ENCODE measurements at places on chromosomes 3 and 15. TPM values are rescaled to one million over a fixed set of nuclear protein-coding genes. Genes with fewer than 3 reads are reported as not detected.

DNA sequence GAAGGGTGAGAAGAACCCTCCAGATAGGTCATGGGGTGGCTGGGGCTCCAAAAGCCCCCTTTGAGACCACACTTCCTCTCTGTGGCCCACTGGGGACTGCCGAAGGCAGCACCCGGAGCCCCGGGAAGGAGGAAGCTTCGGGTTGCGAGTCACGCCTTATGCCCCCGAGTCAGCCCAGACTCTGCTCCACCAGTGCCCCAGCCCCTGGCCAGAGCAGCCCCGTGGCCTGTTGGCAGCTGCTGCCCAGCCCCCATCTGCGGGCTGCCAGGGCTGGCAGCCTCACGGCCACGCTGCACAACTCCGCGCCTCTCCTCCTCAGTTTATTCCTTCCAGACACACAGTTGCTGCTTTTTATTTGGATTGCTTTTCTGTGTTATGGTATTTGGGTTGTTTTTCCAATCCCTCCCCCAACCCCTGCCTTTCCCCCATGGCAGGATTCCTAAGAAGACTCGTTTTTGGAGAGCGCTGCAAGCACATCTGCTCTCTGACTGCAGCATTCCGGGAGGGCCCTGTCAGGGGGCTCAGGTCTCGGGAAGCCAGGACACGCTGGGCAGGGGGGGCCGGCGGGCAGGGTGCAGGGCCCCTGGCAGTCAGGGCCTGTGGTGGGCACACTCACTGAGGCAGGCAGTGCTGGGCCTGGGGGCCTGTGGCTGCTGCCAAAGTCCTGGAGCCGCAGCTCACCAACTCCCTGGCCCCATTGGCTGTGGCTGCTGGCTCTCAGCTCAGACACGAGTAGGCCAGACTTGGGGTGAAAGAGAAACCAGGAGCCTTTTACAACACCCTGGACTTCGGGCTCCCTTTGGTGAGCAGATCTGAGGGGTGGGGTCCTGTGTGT, 20.2 kb downstream of the MAGEF1 start:
- DNase-seq: no peak

- DNase-seq: no peak
These were observed 5.5 kb downstream of the GRIP2 start for GRCh38 chr3:14534516-14535191.

DNA sequence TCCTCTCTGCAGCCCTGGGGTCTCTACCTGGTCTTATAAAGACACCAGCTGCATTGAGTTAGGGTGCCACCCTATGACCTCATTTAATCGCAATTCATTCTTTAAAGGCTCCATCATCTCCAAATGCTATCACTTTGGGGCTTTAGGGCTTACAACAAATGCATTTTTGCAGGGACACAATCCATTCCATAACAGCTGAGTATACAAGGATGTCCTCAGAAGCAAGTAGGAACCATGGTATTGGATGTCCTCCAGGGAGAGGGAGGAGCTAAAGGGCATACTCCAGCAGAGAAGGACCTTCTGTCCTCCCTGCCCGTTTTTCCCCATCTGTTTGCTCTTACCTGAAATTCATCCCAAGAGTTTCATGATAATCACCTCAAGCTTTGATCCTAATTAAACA, 30.3 kb downstream of the UMPS start:
- DNase-seq: no peak

- DNase-seq: no peak
These were observed 100.1 kb upstream of the SLC6A11 start for GRCh38 chr3:10715886-10716285.

- no peak for DNase-seq
These were observed 8.8 kb downstream of the TBC1D23 start for GRCh38 chr3:100269410-100270214.

- no peak for DNase-seq
These were observed 157.7 kb upstream of the BCL6 start for GRCh38 chr3:187902936-187903335.

Gene PLSCR4
- not detected for total RNA-seq

- DNase-seq: no peak
These were observed 98.6 kb downstream of the TCF12 start for GRCh38 chr15:57017024-57017423.

DNA sequence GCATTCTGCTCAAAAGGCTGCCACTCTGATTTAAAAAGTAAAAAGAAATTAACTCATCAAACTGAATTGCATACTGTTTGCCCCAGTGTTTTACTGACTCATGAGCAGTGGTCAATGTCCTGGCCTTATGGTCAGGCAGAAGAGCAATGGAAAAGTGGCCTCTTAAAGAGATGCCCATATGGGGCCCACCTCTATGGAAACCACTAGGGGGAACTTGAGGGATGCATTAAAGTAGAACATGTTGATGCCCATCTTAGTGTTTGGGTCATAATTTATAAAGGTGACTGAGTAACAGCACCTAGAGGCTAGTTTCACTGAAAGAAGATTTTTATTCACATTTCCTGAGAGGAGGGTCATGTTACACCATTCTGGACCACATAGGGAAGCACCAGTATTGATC, 66.5 kb upstream of the RNU6-1 start:
- DNase-seq: no peak

DNA sequence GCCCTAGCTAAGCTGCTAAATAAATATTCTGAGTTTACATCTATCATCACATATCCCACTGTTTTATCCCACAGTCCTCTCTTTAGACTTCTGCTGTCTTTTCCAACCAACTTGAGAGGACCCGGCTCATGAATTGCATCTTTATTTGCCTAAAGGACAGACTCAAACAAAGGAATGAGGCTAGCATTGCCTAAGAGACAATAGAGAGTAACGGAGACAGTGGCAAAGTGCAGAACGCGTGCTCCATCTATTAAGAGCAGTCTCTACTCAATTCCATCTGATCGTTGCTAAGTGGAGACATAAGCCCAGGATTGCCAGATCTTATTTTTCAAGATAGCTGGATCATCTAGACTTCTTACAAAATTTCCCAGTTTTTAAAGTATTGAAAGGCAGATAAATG, 2.3 kb downstream of the ADAMTSL3 start:
- no peak for DNase-seq

Gene AHSG
- total RNA-seq: 1.2 TPM

DNA sequence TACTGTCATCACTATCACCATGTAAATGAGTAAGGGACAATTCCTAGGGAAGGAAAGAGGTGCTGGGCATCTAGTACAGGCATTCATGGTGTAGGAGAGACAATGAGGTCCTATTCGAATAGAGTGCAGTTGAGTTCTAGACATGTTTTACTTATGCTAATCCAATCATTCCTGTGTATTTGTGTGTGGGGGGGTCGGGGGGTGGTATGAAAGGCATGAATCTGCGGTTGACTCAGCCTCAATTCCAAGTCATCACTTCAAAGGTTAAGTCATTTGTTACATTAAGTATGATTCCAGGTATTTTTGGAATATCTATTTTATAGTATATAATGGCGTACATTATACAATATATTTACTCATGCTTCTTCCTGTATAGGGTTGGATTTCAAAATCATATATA, 163.1 kb upstream of the GALNT15 start:
- no peak for DNase-seq

Gene PLSCR5
- not detected for total RNA-seq

DNA sequence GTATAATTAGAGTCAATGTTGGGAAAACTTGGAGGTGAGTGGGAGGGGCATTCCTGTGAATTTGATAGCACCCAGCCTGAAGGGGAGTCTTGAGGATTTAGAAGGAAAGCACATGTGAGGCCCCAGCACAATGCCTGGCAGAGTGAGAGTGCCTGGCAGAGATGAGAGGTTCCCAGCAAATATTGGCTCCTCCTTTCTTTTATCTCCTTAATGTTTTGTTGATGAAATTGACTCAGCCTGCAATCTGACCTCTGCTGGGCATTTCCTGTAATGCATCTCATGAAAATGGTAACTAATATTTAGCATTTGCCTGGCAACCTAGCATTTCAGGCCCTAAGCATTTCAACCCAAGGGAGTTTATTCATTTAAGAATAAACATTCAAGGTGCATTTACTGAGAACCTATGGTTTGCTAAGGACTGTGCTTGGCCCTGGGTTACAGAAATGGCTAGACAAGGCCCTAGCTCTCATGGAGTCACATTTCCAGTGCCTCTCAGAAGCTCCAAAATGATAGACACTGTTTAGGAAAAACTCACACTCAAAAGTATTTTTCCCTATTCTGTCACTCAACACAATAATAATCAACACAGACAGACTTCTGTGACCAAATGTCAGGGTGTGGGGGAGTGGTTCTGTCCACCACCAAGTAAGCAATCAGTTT, 19.0 kb downstream of the PDHB start:
- no peak for DNase-seq

- DNase-seq: no peak
These were observed 109.7 kb downstream of the LRRK1 start for GRCh38 chr15:101028772-101029438.

GRCh38 chr3:128996200-128996599, 2.3 kb upstream of the CFAP92 start:
- no peak for DNase-seq

Gene PSMA4
- total RNA-seq: 268 TPM

Gene SLC2A2
- 0.19 TPM for total RNA-seq

DNA sequence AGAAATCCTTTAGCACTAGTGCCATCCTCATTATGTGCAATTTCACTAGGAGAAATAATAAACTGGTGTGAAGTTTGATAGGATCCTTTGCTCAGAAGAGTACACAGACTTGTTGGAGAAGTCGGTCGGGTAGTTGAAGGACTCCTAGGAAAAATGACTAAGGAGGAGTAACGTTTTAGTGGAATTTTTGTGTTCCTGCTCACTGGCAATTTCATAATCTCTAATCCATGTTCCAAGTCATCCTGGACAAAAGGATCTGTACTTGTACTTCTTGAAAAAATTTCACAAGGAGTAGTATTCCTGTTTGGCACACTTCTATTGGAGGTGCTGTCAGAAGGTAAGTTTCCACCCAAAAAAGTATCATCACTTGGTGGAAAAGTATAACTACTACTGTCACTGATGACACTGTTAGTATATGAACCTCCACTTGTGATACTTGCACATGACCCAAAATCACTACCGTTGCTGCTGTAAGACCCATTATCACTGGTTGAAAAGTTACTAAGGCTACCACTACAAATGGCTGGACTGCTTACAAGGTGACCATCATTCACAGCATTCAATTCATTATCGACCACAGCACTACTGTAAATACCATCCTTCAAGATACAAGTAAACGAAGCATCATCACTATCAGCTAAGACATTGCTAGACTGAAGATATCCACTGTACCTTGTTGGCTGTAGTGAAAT, 77.4 kb downstream of the NEDD4 start:
- DNase-seq: no peak

DNA sequence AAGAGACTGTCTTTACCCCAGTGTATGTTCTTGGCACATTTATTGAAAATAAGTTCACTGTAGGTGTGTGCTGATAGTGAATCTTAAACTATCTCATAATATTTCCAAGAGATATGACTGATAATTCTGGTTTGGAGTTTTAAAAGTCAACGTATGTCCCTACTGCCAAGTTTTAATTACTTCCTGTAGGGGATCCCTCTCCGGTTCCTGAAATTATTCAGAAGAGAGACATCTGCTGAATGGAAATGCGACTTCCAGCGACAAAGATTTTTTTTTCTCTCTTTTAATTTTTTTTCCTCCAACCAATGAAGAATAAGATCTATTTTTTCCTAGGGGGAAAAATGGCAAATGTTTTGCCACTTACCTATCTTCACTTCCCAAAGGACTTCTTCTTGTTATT, 498.9 kb upstream of the TGFBR2 start:
- DNase-seq: no peak

- no peak for DNase-seq
These were observed 57.9 kb downstream of the CMSS1 start for GRCh38 chr3:99875581-99875928.

DNA sequence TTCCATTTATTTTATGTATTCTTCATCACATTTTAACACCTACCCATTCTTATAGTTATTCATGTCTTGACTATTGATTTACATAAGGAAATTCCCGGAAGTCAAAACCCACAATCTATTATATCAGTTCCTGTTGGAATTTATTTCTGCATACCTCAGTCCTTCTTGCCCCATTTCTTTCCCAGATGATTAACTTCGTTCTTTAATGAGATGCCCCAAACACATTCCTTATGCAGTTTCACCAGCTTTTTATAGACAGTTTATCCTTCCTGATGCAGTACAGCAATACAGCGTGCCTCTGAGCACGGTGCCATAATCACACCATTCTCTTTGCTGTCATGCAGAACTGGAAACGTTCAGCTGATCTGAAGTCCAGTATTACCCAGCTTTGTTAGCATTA, 175.8 kb upstream of the NANOGP8 start:
- no peak for DNase-seq

Gene CIB1
- total RNA-seq: 88.8 TPM

DNA sequence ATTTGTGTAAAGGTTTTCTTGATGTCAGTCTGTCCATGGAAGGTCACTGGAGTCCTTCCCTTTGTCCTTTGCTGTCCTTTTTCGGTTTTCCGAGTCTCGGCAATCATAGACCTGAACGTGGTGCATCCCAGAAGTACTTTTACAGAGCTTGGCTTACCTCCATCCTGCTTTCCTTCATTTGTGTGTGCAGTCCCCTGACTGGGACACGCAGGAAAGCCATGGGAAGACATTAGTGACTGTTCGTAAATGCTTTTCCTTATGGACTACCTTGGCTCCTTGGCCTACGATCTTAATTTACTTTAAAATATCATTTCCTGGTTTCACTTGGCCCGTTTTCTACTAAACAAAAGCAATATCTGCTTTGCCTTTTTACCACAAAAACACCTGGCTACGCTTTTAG, 328.4 kb upstream of the RARB start:
- no peak for DNase-seq

- no peak for DNase-seq
These were observed 125.6 kb upstream of the MCTP2 start for GRCh38 chr15:94105760-94106159.

Gene LRRC34
- total RNA-seq: 1.5 TPM

- DNase-seq: no peak
These were observed 47.6 kb upstream of the MEF2A start for GRCh38 chr15:99518191-99518590.

DNA sequence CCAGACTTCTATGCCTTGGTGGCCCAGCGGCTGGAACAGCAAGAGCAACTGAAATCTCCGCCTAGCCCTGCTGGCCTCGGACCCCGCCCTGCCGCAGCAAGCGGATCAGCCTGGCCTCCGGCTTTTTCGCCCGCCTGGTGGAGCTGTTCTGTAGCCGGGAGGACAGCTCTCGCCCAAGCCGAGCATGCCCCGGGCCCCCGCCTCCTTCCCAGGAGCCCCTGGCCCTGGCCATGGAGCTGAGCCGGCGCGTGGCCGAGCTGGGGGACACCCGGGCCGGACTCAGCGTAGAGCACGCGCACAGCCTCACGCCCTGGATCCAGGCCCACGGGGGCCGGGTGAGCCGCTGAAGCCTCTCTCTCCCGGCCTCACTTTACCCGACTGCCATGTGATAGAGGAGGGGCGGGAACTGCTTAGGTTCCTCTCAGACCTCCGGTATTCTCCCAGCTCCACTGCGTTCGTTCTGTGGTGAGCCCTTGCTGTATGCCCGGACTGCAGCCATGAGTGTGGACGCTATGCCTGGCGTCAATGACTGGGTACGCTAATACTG, 24.1 kb upstream of the MRPL3 start:
- DNase-seq: no peak

DNA sequence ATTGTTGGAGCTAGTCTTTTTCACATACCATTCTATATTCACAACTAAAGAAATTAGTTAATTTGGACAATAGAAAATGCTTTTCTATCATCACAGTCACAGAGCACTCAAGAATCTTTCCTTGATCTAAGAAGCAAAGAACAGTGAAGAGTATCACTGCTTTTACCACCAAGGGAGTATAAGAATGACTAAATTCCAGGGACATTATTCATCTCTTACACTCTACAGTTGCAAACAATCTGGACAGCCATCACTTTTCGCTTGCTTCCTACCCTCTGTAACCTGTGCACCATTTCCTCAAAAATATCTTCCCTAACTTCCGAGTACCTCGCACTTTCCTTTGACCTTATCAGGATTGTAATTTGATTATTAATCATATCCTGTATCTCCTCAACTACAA, 359.5 kb upstream of the TMCO5A start:
- no peak for DNase-seq
